ENCODE measurements at places on chromosomes 13 and 19.

DNA sequence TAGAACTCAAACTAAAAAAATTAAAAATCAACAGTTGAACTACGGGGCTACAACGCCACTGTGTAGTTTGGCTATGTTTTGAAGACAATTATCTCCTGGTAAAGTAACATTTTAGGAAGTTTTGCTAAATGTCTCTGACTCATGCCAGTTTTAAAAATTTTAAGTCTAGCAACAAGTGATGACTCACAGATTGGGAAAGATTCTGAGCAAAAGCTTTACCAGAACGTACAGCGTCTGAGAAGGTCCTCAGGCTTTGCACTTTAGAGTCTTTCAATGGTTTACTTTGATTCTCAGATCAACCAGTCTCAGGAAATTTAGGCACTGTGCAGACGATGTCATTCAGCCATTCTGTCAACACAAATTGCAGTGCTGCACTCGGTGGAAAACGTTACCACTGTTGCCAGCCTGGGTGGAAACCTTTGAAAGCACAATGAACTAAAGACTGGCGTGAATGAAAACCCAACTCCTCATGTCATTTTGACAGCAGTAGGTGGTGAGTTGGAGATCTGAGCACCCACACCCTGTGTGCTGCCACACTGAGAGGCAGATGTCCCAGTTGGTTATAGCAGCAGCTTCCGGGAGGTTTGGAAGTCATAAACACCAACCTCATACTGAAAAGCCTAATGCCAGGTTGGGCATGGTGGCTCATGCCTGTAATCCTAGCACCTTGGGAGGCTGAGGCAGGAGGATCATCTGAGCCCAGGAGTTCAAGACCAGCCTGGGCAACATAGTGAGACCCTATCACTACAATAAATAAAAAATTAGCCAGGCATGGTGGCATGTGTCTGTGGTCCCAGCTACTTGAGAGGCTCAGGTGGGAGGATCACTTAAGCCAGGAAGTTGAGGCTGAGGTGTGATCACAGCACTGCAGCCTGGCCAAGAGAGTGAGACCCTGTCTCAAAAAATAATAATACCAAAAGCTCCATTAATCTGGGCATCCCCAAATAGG is 6.3 kb upstream of the WTIP start:
- no peak for DNase-seq

- no peak for DNase-seq
Observed at GRCh38 chr19:13329766-13330165, 176.5 kb downstream of the CACNA1A start.

GRCh38 chr13:67574320-67575233 is 344.4 kb upstream of the PCDH9 start:
- DNase-seq = no peak

DNA sequence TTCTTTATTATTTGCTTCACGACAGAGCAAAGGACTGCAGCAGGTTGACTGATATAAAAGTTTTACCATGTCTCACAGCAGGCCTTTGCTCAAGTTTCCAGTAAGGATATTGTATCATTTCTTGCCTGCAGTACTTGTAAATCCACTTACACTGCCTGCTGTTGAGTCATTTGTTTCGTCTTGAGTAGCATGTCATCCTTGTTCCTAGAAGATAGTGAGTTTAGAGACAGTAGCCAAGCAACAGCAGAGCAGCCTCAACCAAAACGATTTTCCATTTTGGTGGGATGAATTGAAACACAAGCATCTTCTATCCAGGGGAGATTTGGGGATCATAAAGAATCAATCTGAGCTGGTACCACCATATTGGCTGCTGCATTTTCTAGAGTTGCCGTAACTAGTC is 24.0 kb upstream of the ALOX5AP start:
- DNase-seq = no peak

- DNase-seq = no peak
Observed at GRCh38 chr13:91359631-91360030, 12.1 kb downstream of the MIR17HG start.

DNA sequence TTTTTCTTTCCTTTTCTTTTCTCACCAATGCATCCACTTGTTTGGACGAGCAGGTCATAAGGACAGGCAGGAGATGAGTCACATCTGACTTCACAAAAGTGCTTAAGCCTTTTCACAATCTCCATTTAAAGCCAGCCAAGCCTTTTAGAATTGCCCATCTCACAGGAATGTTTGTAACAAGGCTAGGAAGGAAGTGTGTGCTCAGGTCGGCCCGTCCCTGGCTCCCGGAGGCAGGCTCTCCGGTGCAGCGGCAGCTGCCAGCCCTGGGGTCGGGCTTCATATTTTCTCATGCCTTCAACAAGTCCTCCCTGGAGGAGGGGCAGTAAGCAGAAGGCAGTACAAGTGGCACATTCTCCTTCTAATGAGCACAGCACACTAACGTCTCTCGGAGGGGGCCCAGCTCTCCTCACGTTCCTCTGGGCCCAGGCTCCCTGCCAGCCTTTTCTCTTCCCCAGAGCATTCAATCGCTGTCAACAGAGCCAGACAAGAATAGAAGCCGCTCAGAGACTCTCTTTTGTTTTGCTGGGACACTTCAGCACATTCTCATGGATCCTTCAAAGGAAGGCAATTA is 180.5 kb downstream of the COL4A1 start:
- no peak for DNase-seq

GRCh38 chr13:29810145-29810742 is 40.2 kb downstream of the UBL3 start:
- DNase-seq = no peak

DNA sequence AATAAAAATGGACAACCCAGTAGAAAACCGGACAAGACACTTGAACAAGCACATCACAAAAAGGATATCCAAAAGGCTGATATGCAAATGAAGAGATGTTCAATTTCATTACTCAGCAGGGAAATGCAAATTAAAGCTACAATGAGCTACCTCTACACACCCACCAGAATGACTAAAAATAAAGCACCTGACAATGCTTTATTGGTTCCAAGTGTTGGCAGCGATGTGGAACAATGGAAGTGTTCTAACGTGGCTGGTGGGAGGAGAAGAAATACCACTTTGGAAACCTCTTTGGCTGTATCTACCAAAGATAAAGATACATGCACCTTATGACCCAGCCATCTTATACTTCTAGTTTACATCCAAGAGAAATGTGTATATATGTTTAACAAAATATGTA is 3.7 kb upstream of the ACP7 start:
- no peak for DNase-seq

GRCh38 chr13:70544706-70545105 is 436.5 kb upstream of the KLHL1 start:
- no peak for DNase-seq

GRCh38 chr13:49693191-49693733 is 2.0 kb upstream of the EBPL start:
- DNase-seq = no peak

- DNase-seq = no peak
Observed at GRCh38 chr19:41330946-41331678, 21.1 kb downstream of the CCDC97 start.

DNA sequence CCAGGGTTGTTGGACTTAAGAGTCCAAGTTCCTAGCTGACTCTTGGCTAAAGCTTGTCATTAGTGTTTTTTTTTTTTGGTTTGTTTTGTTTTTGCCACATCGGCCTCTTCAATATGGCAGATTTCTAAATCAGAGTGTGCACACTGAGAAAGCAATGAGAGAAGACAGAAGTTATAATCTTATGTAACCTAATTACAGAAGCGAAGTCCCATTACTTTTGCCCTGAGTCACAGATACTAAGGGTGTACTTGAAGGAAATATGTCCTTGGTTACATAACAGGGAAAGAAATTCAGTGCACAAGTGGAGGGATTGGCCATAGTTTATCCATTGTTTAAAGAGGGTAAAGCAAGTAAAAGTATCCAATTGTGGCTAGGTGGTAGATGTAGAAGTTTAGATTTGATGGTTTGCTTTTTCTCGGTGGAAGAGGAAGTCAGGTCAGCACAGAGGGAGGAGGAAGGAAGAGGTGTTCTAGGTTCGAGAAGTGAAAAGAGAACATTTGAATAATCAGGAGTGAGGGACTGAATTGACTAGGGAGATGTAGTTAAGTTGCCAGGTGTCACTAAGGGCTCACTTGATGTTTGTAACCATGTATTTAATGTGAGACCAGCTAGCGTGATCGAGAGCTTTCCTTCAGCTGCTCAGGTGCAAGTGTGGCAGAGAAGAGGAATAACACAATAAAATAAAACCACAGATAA is 12.2 kb downstream of the GTF2F2 start:
- DNase-seq = no peak

- DNase-seq = no peak
Observed at GRCh38 chr19:2634228-2634951, 68.1 kb downstream of the GNG7 start.

GRCh38 chr13:110421061-110421460 is 114.0 kb downstream of the COL4A2 start:
- DNase-seq = no peak

GRCh38 chr19:47820410-47820809 is 1.3 kb upstream of the CRX start:
- DNase-seq = no peak

GRCh38 chr13:32117701-32118100 is 86.1 kb downstream of the FRY start:
- no peak for DNase-seq

- DNase-seq = no peak
Observed at GRCh38 chr13:29255567-29255966, 339.9 kb downstream of the SLC7A1 start.

- no peak for DNase-seq
Observed at GRCh38 chr19:7000816-7001215, 20.4 kb downstream of the MBD3L2B start.

DNA sequence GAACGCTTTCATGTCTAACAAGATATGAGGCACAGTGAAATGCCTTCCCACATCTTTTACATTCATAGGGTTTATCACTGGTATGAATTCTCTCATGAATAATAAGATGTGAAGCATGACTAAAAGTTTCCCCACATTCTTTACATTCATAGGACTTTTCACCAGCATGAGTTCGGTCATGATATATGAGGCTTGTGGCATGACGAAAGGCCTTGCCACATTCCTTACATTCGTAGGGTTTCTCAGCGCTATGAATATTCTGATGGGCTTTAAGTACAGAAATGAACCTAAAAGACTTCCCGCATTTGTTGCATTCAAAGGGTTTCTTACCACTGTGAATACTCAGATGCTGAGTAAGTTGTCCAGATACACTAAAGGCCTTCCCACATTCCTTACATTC is 21.3 kb downstream of the ZNF607 start:
- DNase-seq = no peak

DNA sequence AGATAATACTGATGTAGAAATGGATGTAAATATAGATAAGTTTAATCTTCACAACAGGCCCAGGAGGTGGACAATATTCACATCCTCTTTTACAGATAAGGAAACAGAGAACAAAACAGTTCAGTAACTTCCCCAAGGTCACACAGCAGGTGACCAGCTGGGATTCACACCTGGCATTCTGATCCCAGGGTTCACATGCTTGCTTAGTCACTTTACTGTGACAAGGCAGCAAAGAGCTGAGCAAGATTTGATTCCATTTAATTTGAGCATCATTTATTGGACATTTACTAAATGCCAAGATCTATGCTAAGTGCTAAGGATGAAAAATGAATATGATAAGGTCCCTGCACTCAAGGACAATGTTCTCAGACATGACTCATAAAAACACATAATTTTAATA is 94.1 kb upstream of the STARD13 start:
- no peak for DNase-seq

DNA sequence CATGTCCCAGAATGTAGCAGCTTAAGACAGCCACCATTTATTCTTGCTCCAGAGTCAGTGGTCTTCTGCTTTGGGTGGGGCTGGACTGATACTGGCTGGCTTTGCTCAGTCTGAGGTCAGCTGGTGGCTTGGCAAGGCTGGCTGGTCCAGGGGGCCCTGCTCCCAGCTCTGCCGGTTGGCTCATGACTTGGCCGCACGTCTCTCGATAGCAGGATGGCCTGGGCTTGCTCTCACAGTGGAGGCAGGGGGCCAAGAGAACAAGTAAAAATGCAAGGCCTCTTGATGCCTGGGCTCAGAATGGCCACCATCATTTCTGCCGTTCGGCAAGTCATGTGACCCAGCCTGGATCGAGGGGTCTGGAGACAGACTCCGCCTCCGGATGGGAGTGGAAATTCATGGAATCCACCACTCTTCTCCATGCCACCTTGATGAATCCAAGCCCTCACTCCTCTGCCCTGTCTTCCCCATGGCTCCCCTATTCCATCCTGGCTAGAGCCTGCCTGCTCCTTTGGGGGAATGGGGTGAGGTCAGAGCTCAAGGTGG is 13.1 kb downstream of the ACTMAP start:
- no peak for DNase-seq

DNA sequence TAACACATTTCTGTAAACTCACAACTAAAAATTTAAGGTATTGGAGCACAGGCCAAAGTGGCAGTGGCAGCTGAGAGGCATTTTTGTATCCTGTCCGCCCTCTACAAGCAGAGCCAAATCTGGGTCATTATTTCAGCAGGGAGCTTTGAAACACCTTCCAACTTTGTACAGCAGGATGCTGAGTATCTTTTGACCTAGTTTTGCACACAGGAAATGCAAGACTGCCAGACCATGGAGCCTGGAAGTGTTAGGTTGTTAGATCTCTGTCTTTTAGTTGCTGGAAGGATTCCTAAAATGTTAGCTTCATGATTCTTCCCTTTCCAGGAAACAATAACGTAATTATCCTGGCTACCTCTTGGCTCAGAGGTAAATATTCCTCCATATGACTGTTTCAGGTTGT is 148.6 kb upstream of the ATXN8OS start:
- no peak for DNase-seq

GRCh38 chr19:5595745-5596144 is 26.8 kb downstream of the SAFB2 start:
- no peak for DNase-seq

GRCh38 chr13:29081036-29081435 is 260.9 kb downstream of the MTUS2 start:
- no peak for DNase-seq

GRCh38 chr19:7618348-7618747 is 11.0 kb downstream of the XAB2 start:
- DNase-seq = no peak

DNA sequence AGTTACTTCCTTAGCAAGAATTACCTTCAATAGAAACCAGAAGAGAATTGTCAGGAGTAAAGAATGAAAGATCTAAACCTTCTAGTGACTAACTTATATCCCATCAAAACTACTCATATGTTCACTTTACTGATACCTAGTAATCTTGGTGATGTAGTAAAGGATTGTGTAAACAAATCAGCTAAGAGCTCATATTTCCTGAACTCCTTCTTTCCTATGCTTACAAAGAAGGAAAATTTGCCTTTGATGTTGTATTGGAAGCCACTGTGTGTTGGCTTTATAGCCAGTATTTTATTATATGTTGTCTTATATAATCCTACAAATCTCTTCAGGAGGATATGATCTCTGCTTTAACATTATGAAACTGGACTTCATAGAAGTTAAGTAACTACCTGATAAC is 671.0 kb downstream of the PCDH9 start:
- DNase-seq = no peak

- DNase-seq = no peak
Observed at GRCh38 chr13:77536358-77536757, 852 bp downstream of the SCEL start.
